ENCODE measurements at places on chromosomes 4 and X.

DNA sequence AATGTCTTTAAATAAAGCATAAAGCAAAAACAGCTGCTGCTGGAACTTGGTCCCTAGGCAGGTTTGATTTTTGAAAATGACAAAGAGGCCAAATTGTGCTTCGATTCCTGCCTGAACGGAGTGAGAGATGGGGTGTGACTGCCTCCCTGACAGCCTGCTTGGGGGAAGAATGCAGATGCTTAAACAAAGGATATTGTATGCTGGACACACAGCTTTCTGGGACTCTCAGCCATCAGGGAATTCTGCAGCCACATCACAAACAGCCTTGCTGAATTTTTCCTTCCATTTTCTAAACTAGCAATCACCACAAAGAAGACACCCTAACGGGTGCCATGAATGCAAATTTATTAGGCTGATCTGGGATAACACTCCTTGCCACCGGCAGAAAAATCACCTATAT lies 83.9 kb upstream of the CPEB2 start:
- DNase-seq = no peak

GRCh38 chr4:8742546-8742945 lies 129.1 kb downstream of the HMX1 start:
- DNase-seq = no peak

GRCh38 chrX:48540028-48540375 lies 488 bp downstream of the TBC1D25 start:
- no peak for DNase-seq

GRCh38 chr4:91064157-91064853 lies 937.1 kb downstream of the CCSER1 start:
- no peak for DNase-seq

GRCh38 chrX:41779030-41779564 lies 55.1 kb downstream of the GPR82 start:
- DNase-seq = no peak

DNA sequence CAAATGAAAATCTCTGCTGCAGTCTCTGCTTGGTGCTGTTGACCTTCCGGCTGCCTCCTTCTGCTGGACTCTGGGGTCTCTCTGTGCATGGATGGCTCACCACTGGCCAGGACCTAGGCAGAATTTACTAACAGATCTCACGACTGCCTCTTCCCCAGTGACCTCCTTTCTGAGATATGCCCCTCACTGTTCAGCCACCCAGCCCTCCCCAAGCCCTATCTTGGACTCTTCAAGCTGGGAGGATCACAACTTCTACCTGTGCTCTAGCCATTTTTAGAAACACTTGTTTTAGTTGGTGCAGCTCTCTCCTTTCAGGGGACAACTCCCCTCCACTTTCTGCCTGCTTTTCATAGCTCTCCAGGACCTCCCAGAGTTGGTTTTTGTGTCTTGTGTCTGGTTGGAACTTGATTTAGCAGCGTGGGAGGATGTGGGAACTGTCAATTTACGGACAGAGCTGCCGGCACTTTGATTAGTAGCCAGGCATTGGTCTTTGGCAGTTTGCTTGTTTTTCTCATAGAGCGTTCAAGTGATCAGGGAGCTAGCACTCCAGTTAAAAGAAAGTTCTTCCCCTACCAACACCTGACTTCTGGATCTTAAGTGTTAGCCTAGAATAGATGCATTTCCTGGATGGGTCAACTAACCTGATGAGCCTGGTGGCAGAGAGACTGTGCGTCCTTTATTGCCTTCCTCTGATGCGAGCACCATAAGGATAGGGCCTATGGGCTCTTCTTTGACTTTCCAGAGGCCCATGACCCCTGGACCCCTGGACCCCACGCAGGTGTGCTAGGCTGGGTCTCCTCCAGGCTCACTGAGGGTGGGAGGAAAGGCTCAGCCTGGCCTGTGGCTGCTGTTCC lies 6.5 kb downstream of the RGS12 start:
- no peak for DNase-seq

DNA sequence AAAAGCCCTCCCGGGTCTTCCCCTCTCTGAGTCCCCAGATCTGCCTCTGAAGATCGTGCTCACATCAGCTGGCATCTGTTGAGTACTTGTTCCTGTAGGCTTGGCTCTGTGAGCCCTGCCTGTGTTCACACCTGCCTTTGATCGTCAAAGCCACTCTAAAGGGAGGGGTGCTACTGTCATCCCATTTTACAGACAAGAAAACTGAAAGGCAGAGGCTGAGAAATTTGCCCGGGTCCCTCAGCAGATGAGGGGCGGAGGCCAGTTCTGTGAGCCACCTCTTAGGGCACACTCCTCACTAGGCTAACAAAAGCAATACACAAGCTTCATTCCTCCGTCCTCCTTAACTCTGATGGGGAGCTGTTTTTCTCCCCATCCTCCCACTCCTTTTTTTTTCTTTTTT lies 655 bp downstream of the CYTL1 start:
- DNase-seq = no peak

GRCh38 chr4:184590196-184590595 lies 59.1 kb downstream of the CASP3 start:
- DNase-seq = no peak

- DNase-seq = no peak
These were observed 177.3 kb downstream of the PABPC4L start for GRCh38 chr4:134024251-134024650.

GRCh38 chr4:113316879-113317278 lies 267.4 kb downstream of the ANK2 start:
- no peak for DNase-seq

GRCh38 chr4:110970642-110971041 lies 347.8 kb upstream of the PITX2 start:
- no peak for DNase-seq

- no peak for DNase-seq
These were observed 22.9 kb downstream of the ACOT9 start for GRCh38 chrX:23720117-23720677.

DNA sequence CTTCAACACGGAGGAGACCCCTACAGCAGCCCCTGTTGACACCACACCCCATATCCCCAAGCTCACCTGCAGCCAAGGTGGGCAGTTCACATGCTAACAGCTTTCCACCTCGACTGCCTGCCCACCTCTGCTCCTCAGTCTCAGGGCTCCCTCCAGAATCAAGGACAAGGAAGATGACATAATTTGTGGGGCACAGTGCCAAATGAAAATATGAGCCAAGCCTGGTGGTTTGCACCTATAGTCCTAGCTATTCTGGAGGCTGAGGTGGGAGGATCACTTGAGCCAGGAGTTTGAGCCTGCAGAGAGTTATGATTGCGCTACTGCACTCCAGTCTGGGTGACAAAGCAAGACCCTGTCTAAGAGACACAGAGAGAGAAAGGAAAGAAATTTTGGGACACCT lies 516.3 kb downstream of the BCOR start:
- no peak for DNase-seq

- no peak for DNase-seq
These were observed 12.9 kb upstream of the ZCCHC4 start for GRCh38 chr4:25299476-25300203.

DNA sequence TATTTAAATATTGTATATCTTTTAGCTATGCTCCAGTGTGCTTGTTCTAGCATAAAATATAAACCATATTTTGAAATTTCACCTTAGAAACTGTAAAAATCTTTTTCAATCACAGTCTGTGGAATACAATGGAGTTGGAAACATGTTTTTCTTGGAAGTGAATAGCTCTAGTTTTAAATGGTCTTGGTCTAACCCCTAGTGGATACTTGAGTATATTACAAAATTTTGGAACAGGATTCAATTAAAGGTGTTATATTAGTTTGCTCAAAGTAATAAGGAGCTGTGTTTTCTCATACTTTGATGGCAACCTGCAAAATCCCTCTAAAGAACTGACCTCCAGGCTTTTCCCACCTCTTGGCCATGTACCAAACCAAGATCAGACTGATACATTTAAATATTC lies 48.2 kb downstream of the STK26 start:
- DNase-seq = no peak

DNA sequence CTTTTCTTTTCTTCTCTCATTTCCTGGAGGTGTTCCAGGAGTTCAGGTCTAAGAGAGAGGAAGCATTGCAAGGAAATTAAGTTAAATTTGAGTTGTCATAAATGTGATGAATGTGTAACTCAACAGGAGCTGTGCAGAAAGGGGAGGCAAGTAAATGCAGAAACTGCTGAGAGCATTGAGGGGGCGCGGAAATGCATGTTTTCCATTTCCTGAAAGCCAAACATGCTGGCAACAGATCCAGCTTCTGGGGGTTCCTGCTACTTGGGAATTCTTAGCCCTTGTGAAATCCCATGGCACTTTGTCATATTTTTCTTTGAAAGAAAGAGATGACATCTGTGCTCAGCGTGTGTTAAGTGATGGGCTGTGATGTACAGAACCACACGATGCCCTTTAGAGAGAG lies 33.8 kb upstream of the NAP1L5 start:
- DNase-seq = no peak

DNA sequence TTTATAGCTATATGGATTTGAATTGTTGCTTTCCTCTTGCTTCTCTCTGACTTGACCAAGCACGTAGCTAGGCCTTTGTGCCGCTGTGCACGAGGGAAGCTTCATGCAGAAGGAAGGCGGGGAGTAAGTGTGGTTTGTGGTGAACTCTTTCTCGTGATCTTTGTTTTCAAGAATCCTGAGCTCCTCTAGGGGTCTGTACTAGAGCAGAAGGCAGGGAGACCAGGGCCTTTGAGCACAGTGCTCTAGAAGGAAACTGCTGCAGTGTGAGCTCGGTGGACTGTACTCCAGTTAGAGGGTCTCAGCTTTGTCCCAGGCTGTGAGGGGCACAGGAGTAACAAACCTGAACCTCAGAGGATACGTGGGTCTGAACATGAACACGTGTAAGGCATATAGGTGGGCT lies 49.0 kb downstream of the AGA start:
- DNase-seq = no peak

DNA sequence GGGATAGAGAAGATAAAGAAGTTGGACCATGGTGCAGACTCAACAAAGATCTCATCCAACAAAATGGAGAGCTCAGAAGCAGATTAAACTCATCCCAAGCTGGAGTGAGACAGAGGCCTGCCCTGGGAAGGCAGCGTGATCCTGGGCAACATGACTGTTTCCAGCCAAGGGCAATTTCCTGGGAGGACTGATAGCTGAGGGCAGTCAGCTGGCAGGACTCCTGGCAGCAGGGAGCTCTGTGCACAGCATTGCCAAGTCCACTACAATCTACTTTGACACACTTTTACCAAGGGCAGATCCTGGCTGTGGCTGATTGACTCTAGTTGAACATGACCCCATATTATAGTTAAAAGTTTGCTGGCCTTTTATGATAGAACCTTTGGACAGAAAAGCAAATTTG lies 357.3 kb upstream of the RASGEF1B start:
- DNase-seq = no peak

- DNase-seq = no peak
These were observed 361.9 kb upstream of the RASGEF1B start for GRCh38 chr4:81833576-81833975.

GRCh38 chr4:110614173-110614963 lies 8.5 kb downstream of the PITX2 start:
- no peak for DNase-seq
